ENCODE measurements at places on chromosomes 16 and 17. TPM values are rescaled to one million over a fixed set of nuclear protein-coding genes. Genes with fewer than 3 reads are reported as not detected.

TPPP3 gene
- total RNA-seq = 3.1 TPM

TBC1D3K gene
- not detected for total RNA-seq

RFWD3 gene
- total RNA-seq = 58.0 TPM

ZNF771 gene
- 21.9 TPM for total RNA-seq

PLCG2 gene
- 7.9 TPM for total RNA-seq

PITPNM3 gene
- 17.3 TPM for total RNA-seq

GRCh38 chr16:57889522-57889921 lies 81.4 kb downstream of the CNGB1 start:
- DNase-seq = no peak

DNA sequence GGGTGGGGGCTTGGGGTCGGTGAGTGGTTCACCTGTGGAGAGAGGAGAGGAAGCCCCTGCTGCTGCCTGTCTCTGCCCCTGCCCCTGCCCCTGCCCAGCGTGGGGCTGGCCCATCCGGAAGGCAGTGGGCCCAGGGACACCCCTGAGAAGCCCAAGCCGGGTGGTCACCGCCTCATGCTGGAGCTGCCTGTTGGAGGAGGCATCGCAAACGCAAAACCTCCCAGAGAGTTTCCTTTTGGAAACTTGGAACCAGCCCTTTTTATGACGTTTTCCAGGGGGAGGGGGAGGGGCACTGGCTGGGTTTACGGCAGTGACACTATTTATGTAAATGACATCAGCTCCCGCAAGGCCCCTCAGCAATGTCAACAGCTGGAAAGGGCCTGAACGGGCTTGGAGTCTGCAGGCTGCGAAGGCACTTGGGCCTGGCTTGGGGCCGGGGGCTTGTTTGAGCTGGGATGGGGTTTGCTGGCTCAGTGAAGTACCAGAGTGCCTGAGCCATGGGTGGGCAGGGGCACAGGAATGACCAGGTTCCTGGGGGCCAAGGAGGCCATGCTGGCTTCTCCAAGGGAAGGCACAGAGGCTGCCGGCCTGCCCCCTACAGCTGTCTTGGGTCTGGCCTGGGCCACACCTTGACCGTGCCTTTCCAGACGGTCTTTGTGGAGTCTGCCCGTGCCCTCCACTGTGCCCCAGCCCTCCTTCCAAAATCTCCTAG lies 219.5 kb downstream of the NTN1 start:
- no peak for DNase-seq

- no peak for DNase-seq
Observed at GRCh38 chr17:61064087-61064951, 335.3 kb upstream of the TBX2 start.

DNA sequence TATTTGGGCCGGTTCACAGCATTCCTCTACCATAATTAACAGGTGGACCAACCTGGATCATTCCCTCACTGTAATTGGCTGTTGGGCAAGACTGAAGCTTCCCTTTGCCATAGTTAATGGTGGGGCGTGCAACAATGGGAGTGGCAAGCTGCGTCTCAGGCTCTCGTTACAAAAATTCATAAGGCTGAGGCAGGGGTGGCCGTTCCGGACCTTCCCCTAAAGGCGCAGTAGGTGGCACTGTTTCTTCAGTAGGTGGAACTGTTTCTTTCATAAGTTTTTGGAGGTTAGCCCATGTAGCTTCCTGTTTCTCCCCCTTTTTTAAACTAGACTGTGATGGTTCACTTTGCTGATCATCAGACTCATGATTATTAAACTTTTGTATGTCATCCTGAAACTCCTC lies 17.0 kb upstream of the TMC5 start:
- no peak for DNase-seq

DNA sequence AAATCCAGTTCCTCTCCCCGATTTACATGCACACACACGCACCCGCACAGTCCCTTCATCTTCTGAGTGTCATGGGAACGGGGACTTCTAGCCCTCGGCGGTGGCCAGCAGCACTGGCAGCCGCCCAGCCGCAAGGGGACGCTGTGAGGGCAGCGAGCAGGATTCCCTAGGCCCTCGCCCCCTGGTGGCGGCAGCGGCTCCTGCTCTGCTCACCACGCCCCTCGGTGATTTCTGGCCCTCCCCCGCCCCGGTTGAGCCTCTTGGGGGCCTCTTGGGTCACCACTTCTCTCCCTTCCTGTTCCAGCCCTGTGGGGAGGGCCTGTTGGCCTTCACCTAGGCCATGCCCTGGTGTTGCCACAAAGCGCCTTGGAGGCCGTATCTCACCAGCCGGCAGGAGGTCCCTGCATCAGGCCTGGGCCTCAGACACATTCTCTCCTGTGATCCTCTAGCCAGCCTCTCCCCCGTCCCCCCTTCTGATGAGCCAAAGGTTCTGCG lies 75.2 kb upstream of the KSR1 start:
- DNase-seq = no peak

GRCh38 chr17:77489239-77489892 lies 348.6 kb downstream of the SEC14L1 start:
- no peak for DNase-seq

GRCh38 chr16:67177743-67178699 lies 5.7 kb downstream of the MATCAP1 start:
- peak; percentile 92 for DNase-seq

- DNase-seq = no peak
Observed at GRCh38 chr16:17369421-17370222, 101.1 kb downstream of the XYLT1 start.

DNA sequence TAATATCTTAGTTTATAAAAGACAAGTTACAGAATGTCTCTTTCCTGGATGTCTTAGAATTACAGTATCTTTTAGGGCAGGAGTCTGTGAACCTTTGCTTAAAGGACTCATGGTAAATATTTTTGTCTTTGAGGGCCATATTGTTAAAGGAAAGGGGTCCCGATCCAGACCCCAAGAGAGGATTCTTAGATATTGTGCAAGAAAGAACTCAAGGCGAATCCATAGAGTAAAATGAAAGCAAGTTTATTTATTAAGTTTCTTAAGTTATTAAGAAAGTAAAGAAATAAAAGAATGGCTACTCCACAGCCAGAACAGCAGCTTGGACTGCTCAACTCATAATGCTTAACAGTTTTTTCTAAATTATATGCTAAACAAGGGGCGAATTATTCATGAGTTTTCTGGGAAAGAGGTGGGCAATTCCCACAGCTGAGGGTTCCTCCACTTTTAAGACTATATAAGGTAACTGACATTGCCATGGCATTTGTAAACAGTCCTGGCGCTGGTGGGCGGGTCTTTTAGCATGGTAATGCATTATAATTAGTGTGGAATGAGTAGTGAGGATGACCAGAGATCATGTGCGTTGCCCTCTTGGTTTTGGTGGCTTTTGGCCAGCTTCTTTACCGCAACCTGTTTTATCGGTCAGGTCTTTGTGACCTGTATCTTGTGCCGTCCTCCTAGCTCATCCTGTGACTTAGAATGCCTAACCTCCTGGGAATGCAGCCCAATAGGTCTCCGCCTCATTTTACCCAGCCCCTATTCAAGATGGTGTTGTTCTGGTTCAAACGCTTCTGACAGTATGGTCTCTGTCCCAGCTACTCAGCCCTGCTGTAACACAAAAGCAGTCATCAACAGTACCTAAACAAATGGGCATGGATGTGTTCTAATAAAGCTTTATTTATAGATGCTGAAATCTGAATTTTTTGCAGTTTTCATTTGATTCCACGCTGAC lies 53.2 kb downstream of the BMERB1 start:
- DNase-seq = no peak

DNA sequence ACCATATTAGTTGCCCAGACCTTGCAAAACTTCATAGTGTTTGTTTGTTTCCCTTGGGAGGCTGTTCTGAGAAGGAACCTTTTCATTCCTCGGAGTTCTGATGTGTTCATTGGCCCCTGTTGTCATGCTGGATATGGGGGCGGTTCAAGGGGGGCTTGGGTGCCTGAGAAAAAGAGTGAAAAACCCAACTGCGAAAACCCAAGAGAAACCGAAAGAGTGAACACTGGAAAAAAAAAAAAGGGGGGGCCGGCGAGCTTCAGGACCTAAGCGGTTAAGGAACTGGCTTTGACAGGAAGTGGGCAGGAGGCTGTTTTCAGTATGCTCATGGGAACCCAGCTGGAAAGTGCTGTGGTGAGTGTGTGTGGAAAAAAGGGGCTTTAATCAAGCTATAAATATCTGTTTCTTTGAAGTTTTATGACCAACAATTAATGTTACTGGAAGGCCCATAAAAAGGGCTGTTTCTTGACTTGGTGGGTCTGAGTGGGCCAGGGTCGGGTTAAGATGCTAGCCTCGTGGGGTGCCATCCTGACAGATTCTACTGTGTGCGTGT lies 510.7 kb downstream of the MAF start:
- DNase-seq = no peak

DNA sequence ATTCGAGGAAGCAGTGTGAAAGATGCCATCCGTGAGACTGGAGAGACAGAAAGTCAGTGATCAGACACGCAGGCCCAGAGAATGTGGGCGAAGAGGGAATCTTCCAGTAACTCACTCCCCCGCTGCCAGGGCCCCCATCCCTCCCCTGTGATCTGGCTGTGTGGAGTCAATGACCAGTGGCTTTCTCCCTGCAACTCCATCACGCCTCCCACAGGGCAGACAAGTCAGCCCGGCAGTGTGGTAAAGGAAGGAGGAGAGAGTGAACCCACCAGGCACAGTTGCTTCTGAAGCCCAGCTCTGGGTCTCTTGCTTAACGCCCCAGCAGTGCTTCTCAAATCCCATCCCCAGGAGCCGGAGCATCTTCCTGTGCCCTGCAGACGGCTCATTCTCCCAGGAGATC lies 142.1 kb downstream of the ZNF423 start:
- DNase-seq = no peak

DNA sequence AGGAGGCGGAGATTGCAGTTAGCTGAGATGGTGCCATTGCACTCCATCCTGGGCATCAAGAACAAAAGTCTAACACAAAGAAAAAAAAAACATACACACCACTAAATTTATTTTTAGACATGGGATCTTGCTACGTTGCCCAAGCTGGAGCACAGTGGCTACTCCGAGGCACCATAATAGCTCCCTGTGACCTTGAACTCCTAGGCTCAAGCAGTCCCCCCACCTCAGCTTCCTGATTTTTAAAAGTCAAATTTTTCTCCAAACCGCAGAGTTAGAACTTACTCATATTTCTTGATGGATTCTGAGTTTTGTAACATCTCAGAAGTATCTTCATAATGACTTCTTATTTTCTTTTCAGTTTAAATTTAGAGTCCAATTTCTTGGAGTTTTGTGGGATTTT lies 3.4 kb downstream of the CMTM4 start:
- DNase-seq = no peak
